T-helper 9 cell (primary cell): ENCODE measurements at places on chromosomes 3 and 15.

GRCh38 chr3:20023623-20024405, 11.8 kb upstream of the PP2D1 start:
- DNase-seq, result no peak

- DNase-seq, result no peak
Measured at GRCh38 chr3:64223791-64224745, 1.2 kb downstream of the PRICKLE2 start.

GRCh38 chr3:108106449-108106848, 15.6 kb upstream of the CD47 start:
- DNase-seq, result no peak

- DNase-seq, result no peak
Measured at GRCh38 chr3:52067526-52067925, 11.2 kb upstream of the DUSP7 start.

DNA sequence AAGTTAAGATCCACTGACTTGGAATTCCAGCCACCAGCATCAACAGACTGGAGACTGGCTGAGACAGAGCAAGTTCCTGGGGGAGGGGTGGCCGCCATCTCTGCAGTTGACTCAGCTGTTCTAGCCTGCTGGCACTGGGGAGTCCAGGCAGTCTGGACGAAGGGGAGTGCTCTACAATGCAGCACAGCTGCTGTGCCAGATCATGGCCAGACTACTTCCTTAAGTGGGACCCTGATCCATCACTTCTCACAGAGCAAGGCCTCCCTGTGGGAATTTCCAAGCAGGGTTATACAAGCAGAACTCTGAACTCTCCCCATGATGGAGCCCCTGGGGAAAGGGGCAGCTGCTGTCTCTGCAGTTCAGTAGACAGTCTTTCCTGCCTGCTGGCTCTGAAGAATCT, 35.2 kb downstream of the PYGO1 start:
- no peak for DNase-seq

DNA sequence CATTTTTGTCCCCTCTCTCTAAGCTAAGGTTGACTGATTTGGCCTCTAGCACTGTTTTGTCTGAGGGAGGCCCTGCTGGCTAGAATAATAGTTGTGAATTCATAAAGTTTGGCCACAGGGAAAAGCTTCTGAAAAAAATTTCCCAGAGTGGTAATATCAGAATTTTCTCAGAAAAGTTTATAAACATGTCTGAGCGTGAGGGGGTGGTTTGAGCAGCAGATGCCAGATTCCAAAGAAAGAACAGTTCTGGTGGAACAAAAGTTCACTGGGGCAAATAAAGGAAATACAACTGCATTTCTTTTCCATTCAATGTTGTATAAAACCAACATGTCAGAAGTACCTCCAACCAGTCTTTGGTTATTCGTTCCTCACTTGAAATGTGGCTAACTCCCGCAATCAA, 61.2 kb downstream of the CLDN1 start:
- DNase-seq, result no peak

- DNase-seq, result no peak
Measured at GRCh38 chr15:47349179-47349578, 368.1 kb upstream of the SEMA6D start.

- DNase-seq, result no peak
Measured at GRCh38 chr3:158532099-158532734, 38.8 kb upstream of the MLF1 start.

GRCh38 chr3:88225326-88226008, 75.7 kb downstream of the C3orf38 start:
- DNase-seq, result no peak

DNA sequence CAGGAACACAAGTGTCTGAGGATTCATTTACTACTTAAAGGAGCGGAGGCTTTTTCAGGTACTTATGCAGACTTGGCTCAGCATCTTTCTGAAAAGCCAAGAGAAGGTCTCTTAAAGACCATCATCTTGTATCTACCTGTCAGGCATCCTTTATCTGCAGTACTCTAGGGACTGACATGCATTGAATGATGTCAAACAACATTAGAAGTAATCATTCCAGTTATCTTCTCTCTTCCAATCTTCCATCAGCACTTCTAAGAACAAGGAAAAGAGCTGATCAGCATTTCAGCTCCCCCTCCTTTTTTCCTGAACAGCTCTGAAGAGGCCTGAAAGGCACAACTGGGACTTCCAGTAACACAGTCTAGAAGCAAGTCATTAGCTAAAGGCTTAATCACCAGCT, 214.8 kb downstream of the KCNH8 start:
- DNase-seq, result no peak

DNA sequence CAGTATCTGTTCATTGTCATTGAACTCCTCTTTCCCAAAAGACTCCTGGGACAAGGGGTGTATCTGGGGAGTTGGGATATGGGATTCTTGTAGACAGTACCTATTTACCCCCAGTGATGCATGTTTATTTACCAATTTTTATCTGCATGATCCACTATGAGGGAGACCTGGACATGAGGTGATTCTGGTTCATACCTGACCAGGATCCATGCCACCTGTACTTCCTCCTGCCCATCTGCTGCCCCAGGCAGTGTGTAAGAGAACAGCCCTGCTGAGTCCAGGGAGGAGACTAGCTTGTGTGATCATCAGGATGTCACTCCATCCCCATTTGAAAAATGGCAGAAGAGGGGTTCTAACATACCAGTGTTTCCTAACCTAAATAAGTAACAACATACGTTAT, 3.1 kb upstream of the TPRG1 start:
- no peak for DNase-seq

GRCh38 chr3:16816048-16816780, 68.5 kb upstream of the PLCL2 start:
- DNase-seq, result no peak

DNA sequence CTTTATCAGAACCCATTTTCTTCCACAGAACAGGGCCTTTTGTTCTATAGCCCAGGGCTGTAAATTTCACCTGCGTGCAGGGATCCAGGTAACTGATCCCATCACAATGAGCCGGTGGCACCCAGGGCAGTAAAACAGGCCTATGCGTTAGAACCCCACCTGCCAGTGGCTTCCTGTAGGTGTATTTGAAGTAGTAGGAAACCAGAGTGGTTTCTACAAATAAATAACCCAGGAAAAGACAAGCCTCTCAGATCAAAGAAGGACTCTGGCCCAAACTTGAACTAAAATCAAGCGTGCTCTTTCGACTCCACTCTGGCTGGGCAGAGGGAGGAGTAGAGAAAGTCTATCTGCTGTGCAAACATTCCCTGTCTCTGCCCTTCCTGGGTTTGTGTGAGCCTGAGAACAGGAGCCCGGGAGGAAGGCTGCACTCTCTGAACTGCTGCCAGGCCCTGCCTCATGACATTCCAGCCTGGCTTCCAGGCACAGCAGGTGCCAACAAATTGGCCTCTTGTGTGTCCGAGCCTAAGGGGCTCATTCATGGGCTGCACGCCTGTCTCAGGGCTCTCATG, 77.7 kb downstream of the CEMIP start:
- no peak for DNase-seq

GRCh38 chr15:41568350-41569017, 9.5 kb downstream of the TYRO3 start:
- DNase-seq, result no peak

DNA sequence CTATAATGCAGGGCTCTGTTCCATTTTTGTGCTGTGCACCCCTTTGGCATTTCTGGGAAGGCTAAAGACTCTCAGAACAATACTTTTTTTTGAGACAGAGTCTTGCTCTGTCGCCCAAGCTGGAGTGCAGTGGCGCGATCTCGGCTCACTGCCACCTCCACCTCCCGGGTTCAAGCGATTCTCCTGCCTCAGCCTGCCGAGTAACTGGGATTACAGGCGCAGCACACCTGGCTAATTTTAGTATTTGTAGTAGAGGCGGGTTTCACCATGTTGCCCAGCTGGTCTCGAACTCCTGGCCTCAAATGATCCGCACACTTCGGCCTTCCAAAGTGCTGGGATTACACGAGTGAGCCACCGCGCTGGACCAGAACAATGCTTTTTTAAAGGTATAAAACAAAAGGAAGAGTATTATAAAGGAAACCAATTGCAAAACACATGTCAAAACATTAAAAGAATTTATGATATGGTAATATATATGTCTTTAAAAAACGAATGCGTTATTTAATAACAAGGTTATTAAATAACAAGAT, 999 bp downstream of the SQOR start:
- no peak for DNase-seq

DNA sequence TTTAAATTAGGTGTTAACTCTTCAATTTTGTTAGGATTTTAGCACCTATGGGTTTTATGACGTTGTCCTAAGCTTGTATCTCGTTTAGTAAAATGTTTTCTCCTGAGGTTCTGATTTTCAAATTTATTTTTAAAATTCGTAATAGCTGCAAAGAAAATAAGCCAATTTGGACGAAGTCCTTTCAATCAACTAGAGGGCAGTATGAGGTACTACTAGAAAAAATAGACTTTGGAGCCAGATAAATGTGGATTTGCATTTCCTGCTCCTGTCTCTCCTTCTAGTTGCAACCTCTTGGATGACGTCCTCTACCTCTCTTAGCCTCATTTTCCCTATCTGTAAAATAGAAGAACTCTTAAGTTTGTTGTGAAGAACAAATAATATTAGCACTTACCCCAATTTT, 81.1 kb downstream of the SLTM start:
- DNase-seq, result no peak

DNA sequence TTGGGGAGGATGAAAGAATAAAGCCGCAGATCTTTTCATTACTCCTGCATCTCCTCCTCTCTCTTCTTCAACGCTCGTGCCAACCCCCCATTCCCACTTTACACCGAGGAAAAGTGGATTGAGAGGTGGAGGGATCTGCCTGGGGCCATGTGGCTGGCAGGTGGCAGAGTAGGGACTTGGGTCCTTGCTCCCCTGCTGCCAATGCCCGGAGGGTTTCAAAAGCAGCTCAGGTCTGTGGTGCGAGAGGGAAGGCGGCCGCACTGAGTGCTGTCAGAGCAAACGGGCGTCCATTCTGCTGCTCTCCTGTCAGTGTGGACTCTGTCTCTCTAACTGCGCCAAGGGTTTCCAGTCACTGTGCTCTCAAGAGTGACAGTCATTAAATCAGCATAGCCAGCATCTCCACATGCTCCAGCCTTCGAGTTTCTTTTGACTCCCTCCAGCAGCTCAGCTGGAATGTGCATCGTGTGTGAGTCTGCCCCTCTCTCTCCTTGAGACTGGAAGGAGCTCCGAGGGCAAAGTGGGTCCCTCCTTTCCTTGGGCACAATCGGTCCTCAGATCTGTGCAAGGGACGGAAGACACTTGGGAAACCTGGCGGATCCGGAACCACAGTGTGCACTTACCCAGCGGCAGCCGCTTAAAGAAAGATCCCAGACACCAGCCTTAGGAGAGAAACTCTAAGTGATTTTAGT, 68.6 kb downstream of the VGLL4 start:
- no peak for DNase-seq

- no peak for DNase-seq
Measured at GRCh38 chr15:67114846-67115585, 49.6 kb downstream of the SMAD3 start.

DNA sequence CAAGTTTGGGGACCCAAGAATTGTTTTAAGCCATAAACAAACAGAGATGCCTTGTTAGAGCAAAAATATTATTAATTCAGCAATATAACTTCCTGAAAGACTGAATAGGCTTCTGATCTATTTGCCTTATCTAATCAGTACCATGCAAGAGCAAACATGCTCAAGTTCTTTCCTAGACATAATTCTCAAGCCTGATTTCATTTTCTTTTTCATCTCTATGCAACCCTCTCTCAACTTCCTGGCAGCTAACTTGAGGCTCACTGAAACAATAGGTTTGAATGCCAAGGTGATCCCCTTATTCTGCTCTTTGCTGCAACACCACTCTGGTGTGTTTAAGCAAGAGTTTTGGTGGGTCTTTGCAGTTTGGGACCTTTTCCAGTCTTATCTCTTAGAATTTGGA, 230.9 kb upstream of the CD96 start:
- no peak for DNase-seq

- DNase-seq, result no peak
Measured at GRCh38 chr15:92652576-92652966, 3.0 kb downstream of the FAM174B start.

DNA sequence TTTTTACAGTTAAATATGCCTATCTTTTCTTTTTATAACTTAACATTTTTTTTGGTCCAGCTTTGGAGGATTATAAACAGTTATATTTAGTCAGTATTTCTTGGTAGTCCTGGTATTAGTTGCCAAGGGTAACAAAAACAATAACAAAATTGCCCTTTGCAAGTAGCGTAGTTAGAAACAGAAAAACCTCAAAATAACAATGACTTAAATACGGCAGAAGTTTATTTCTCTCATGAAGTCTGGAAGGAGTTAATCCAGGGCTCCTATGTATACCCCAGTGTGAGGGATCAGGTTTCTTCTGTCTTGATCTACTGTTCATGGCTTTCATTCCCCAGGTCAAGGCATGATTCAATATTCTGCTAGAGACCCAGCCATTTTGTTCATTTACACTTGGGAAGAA, 14.1 kb upstream of the MYH15 start:
- DNase-seq, result no peak

DNA sequence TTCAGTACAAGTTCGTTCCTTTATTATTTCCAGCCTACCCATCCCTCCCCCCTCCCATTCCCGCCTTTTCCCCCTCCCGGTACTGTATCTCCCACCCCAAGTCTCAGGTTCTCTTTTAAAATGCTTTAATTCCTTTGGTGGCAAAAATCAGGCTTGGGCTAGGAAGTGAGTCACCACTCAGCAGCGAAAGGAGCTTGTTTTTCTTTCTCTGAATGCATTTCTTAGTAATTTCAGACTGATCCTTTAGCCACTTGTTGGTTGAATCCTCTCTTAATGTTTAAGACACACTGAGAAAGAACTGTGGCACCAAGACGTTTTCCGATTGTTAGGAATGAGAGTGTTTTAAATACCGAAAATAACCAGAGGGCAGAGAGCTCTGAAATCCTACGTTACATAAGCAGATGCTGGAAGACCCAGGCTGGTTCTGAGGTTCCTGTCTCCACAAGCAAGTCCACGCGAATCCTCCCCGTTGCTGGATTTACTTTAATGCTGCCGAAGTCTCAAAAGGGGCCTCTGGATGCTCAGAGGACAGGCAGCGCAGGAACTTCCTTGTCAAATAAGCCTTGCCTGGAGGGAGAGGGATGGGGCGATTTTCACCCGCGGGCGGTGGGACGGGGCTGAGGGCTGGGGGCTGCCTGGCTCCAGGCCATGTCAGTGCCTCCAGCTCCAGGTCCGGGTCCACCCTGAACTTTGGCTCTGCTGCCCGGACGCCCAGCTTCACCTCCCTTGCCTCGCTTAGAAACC, 854 bp upstream of the COL8A1 start:
- no peak for DNase-seq

DNA sequence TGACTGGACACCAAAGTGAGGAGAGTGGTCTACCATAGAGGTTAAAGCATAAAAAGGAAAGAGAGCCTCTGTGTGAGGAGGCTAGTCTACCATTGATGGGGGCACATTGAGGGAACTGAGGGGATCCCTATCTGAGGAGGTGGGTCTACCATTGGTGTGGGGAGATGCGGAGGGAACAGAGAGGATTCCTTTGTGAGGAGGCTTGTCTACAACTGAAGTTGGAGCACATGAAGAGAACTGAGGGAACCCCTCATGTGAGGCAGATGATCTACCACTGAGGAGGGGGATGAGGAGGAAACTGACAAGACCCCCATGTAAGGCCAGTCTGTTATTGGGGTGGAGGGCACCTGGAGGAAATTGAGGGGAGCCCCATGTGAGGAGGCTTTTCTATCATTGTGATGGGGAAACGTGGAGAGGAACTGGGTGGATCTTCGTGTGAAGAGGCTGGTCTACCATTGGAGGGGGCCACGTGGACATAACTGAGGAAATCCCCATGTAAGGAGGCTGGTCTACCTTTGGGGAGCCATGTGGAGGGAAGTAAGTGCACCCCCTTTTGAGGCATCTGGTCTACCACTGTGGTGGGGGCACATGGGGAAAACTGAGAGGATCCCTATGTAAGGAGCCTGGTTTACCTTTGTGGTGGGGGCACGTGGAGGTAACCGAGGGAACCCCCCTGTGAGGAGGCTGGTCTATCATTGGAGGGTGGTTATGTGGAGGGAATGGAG, 160.1 kb downstream of the FBLN2 start:
- no peak for DNase-seq
